ENCODE measurements at places on chromosomes 6 and 20. TPM values are rescaled to one million over a fixed set of nuclear protein-coding genes. Genes with fewer than 3 reads are reported as not detected.

The PAK5 gene
- total RNA-seq = not detected

GRCh38 chr20:57938158-57939108 lies 228.6 kb upstream of the PMEPA1 start:
- no peak for DNase-seq

GRCh38 chr6:93307505-93308409 lies 111.6 kb downstream of the EPHA7 start:
- DNase-seq = no peak

The SOX18 gene
- 1.4 TPM for total RNA-seq

DNA sequence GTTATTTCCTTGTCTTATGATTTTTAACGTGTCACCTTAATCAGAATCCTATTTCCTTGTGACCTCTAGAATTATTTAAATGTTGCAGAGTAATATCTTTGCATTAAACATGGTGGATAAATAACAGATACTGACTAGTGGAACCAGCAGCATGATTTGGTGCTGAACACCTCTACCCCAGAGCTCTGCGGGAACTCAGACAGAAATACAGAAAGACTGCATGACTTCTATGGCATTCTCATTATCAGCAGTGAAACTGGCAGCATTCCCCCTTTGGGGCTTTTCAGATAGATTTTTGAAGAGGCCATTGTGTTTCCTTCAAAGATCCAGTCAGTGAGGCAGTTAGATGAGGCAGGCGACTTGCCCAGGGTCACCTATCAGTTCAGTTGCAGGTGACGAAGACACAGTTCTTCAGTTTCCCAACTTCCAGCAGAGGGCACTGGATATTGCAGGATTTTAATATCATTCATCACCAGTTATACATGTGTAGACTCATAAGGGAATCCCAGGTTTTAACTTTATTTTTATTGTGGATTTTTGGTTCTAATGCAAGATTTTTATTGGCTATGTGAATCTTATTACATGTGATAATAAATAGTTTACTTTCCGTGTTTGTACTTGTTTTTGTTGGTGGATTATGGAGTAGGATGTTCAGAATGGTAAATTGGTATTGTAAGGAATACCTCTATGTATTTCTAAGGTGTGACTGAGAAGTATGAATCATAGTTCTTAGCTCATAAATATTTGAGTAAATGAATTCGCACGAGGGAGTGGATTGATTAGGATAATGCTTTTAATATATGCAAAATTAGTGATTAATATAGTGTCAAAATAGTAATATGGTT lies 81.3 kb downstream of the AFDN start:
- no peak for DNase-seq

DNA sequence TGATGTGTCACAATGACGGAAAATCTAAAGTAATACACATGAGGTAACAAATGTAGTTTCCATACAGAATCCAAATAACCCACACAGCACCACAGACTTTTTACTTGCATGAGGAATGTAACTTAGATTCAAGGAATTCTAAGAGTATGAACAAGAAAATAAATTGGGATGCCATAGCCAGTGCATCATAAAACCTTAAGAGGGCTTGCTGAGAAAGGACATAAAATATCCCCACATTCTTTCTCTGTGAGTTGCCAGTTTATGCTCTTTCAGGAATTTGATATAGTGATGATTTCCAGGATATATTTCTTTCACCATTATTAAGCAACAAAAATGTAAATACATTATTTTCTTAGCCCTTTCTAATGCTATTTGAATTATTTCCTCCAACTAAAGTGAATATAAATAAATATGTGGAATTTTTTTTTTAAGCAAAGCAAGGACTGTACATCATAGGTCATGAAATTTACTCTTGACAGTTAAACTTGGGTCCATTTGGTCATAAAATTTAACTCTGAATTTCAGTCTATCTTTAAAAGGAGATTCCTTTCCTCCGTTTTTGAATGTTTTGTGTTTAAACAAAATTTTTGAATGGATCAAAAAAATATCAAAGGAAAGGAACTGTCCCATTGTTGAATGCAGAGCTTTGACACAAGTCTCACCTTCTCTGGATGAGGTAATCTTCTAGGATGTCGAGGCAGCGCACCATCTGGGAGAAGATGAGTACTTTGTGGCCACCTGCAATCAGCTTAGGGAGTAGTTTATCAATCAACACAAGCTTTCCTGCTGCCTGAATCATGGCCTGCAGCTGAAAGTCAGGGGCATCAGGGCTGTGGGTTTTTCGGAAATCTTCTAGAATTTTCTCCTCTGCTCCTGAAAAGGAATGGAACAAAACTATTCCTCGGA lies 116.3 kb upstream of the EMILIN3 start:
- DNase-seq = no peak

GRCh38 chr6:31898383-31899011 lies 999 bp upstream of the EHMT2 start:
- DNase-seq = no peak

The OOEP gene
- 0.48 TPM for total RNA-seq

DNA sequence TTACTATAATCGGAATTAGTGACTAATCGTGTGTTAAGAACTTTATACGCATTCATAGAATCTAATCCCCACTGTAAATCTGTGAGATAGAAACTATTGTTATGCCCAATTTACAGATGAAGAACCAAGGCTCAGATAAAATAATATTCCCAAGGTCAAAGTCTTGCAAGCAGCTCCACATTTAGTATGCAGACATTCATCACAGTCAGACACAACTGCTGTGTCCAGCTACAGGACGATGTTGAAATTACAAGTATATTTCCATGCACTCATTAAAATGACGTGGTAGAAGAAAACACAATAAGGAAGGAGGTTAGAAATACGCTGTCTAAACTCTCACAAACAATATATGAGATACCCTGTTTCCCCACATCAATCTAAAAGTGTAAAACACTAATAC lies 82.5 kb downstream of the PREX1 start:
- DNase-seq = no peak

The OR2J3 gene
- total RNA-seq = not detected

DNA sequence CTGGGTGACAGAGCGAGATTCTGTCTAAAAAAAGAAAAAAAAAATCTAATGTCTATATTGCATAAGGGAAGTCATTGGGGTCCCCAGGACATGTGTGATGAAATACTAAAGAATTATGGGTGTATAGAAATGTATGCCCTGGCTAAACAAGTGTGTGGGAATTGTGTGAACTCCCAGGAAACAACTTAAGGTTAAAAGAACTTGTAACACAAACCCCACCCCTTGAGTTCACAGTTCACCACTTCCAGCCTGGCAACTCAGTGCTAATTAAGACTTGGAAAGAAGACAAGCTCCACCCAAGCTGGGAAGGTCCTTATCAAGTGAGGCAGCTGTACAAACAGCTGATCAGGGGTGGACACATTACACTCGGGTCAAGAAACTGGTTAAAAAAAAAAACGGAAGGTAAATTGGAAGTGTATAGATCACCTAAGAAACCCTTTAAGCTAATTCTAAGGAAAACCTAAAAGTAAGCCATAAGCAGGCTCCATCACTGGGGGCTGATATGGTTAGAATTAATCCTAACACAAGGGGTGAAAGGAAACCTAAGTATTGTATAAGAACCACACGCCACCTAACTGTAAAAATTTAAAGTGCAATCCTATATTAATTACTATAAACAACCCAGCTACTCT lies 25.2 kb downstream of the HLA-A start:
- no peak for DNase-seq

The NAPB gene
- 16.2 TPM for total RNA-seq
